ENCODE measurements at places on chromosomes 6 and 20.

- DNase-seq: peak; percentile 49
These were observed 2.4 kb upstream of the TNXB start for GRCh38 chr6:32111424-32112066.

GRCh38 chr6:150312844-150313584 is 55.8 kb upstream of the IYD start:
- no peak for DNase-seq

DNA sequence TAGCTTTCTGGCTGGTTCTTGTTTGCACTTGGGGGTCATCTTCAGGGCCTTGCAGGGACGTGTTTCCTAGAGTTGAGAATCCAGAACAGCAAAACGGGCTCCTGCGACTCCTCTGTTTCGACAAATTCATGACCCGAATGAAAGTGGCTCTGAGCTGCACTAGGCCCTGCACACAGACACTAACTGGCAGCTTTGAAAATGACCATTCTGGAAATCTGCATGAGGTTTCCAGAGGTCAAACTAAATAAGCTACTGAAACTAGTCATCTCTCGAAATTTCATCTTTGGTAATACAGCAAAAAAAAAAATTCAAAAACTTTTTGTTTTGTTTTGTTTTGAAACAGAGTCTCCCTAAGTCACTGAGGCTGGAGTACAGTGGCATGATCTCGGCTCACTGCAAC is 15.5 kb upstream of the BMP7 start:
- DNase-seq: no peak

DNA sequence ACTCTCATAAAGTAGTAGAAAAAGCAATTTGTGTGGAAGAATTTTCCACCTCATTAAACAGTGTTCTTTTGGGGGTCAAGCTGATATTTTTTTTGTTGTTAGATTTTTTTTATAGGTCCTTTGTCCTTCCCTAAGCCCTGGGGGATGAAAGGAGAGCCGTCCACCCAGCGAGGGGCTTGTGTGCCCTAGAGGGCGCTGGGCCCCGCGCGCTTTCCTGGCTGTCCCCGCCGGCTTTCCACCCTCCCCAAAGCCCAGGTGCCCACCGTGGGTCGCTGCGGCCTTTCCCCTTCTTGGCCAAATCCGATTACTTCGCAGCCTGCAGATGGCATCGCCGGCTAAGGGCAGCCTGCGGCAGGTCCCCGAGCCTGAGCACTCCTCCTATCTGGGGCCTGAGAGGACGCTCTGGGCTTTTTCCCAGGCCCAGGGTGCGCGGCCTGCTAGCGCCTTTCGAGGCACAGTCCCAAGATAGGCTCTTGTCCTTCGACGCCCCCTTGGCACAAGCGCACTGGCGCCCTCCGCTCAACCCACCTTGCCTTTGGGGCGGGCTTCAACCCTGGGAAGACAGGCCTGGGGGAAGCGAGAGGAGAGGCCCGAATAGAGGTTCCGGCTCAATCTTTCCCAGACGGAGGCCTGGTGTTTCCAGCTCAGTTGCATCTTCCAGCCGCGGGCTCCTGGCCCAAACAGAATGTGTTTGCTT is 33.6 kb downstream of the TFAP2A start:
- peak; percentile 35 for DNase-seq

DNA sequence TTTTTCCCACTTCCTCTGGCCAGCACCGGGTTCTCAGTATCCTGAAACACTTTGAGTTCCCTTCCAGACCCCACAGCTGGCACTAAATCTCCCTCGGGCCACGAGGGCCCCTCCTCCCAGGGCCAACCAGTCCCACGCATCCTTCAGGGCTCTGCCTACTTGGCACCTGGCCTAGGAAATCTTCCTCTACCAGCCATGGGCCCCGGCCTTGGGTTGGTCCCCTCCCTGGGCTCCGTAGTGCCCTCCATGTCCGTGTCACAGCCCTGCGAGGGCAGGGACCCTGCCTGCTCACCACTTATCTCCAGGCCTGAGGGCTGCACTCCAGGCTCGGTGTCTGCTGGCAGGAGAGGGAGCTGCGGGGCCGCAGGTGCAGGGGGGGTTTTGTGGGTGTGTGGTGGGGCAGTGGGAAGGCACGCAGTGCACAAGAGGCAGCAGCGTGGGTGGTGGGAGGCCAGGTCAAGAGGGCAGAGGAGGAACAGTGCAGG is 48.8 kb upstream of the CDH22 start:
- DNase-seq: peak; percentile 15

- DNase-seq: no peak
These were observed 60.5 kb upstream of the BHLHE23 start for GRCh38 chr20:63067266-63067635.

DNA sequence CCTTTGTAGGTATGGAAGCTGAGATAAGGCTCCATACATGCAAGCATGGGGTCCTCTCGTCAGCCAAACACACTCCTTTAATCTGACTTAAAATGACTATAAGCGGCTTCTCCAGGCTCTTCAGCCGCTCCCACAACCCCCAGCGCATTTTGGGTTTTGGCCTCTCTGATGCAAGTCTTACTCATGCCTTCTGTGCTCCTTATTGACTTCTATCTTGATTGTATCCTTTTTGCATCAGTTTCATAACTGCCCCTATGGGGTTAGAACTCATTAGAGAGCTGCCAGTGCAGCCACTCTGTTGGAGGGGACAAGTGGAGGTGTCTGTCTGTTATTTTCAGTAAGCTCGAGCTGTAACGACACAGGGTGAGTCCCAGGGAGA is 70.1 kb upstream of the TAB2 start:
- DNase-seq: no peak

DNA sequence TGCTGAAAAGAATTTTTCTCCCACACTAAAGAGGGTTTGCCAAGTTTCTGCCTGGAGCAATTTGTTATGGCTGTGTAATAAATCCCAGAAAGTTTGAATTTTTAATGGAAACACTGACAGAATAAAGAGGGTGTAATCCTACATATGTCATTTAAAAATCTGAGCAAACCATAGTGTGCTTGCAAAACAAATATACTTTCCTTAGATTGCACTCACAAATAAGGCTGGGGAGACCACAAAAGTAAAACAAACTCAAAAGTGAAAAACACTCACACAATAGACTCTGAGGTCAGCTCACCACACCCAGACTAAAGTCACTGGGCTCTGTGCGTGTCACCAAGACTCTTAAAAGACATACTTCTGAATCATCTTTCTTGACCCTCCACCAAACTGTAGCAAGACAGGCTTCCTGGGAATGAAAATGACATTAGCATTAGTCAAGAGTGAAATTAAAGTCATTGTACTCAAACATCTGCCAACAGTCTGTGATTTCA is 4.8 kb upstream of the ATXN1 start:
- DNase-seq: no peak

DNA sequence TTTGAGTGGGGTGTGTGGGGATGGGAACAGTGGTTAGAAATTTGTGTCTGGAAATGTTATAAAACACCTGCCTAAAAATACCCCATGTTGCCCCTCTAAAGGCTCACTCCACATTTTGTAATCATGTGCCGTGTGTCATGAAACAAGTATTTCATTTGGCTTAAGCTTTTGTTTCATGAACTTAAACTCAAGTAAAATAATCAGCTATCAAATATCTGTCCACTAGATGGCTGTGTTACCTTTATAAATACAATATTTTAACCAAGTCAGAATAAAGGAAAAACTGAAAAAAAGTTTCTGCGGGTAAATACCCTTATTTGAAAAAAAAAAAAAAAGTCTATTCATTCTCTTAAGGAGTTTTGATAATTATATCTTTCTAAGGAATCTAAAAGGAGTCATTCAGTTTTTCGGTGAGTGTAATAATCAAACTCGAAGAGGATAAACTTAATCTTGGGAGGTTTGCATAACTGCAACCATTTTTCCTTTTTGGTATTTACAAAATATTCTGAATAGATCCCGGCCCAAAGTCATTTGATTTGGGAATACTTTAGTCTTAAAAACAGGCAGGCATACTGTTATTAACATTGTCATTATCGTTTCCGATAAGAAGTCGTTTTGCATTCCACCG is 29.9 kb upstream of the MTRF1L start:
- DNase-seq: peak; percentile 80

DNA sequence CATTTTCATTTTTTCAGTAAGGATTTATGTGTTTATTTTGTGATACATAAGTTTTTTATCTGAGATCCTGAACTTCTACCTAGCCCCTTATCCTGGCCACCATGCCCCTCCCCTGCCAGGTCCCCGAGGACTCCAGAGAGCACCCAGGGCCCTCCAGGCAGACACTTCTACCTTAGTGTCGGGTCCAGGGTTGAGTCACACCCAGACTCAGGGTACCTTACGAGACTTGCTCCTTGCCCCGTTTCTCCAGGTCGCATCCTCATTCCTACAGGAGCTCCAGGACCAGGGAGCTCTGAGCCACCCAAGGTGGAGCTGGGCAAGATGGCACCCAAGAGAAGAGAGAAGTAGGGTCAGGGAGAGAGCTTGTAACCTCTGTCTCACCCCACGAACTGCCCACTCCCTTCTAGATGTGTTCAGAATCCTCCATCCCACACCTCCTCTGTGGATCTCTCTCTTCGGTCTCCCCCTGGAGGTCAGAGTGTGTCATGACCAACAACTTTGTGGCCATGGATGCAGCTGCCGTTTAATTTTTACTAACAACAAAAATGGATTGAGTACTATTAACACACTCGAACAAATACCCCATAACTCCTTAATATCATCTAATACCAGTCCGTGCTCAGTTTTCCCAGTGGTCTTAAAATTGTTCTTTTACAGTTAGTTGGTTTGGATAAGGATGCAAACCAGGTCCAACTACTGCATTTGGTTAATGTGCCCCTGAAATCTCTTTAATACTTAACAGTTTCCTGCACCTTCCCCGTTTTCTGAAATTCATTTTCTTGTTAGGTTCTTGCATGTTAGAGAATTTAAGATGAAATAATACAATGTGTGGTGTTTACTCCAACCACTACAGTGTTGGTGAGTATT is 130.6 kb upstream of the INSM1 start:
- DNase-seq: peak; percentile 46

- DNase-seq: peak; percentile 41
These were observed 13.3 kb upstream of the PRIM2 start for GRCh38 chr6:57303931-57304681.
